ENCODE measurements at places on chromosomes 11 and 22.

- DNase-seq, result no peak
These were observed 14.3 kb upstream of the RIC3 start for GRCh38 chr11:8183111-8183510.

DNA sequence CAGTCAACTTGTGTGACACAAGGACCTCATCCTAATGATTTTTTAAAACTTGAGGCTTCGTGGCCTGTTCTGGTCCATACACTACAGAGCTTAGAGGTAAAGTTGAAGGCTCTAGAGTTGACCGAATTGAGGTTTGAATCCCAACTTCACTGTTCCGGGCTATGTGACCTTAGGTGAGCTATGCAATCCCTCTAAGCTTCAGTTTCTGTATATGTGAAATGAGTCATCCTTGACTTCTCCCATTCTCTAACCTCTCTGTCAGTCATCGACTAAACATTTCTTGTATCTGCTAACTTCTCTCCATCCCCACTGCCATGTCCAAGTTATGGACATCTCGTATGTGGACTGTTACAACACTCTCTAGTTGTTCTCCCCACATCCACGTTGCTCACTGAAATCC, 178.2 kb upstream of the TMEM45B start:
- DNase-seq, result no peak

GRCh38 chr11:83363312-83363711, 77.1 kb upstream of the CCDC90B start:
- no peak for DNase-seq

DNA sequence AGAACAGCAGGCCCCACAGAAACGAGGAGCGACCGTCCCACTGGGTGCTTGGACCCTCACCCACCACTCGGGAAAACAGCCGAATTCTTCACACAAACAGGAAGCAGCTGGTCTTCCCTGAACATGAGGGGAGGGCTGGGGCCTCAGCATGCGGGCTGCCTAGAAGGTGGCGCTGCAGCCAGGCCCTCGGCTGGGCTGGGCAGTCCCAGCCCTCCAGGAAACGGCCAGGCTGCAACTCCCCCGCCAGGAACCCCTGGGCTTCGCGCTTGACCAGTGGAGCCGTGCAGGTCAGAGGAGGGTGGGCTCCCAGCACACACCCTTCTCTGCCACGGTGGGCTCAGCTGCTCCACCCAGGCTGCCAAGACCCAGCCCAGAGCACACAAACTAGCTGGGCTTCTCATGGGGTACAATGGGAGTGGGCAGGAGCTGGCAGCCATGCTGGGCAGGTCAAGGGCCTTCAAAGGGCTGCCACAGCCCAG, 29.6 kb downstream of the IGF2 start:
- DNase-seq, result no peak

- DNase-seq, result peak; percentile 10
These were observed 426.7 kb upstream of the B3GAT1 start for GRCh38 chr11:134838708-134839107.

- no peak for DNase-seq
These were observed 40.3 kb downstream of the CSNK2A3 start for GRCh38 chr11:11312738-11313137.

DNA sequence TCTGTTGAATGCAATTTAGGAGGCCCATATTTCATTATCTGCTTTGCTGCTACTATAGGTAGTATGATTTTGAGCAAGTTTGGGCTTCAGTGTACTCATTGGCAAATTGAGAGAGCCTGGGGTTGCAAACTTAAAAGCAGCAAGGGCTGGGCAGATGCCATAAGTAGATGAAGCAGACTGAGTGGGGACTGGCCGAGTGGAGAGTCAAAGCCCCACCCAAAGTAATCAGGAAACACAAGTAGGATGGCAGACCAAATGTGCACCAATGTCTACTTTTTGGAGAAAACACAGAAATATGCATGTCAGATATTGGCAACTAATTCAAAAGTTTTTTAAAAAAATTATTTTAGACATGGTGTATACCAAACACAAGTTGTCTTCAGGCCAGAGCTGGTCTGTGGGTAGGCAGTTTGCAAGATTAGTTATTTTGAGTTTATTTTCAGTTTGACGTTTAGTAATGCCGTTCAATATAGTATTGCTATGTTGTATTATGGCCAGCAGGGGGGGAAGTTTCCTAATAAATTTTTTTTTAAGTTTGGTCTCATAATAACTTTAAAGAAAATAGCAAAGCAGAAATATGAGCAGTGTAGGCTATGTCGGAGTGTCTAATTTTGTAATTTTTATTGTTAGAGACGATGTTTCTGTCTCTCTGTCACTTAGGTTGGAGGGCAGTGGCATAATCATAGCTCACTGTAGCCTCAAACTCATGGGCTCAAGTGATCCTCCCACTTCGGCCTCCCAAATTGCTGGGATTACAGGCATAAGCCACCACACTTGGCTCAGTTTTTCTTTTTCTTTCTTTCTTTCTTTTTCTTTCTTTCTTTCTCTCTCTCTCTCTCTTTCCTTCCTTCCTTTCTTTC, 105.1 kb downstream of the HIPK3 start:
- DNase-seq, result no peak

Data from stimulated activated effector memory CD8-positive, alpha-beta T cell treated with anti-CD3 and anti-CD28 coated beads, Interleukin-12 subunit alpha, Interleukin-12 subunit beta, amount 100 ng/mL, for 72 hours (primary cell).